ENCODE measurements at places on chromosomes 4 and X. TPM values are rescaled to one million over a fixed set of nuclear protein-coding genes. Genes with fewer than 3 reads are reported as not detected.

- no peaks in the 10 kb centered on the region for H3K27me3 ChIP-seq
- DNase-seq, result peak; percentile 62
- no peak overlapping the region for H3K27ac ChIP-seq
- no peaks in the 10 kb centered on the region for H3K36me3 ChIP-seq
Measured at GRCh38 chrX:120456973-120457372, 12.1 kb downstream of the LAMP2 start.

Gene MAGEC2
- not detected for total RNA-seq

DNA sequence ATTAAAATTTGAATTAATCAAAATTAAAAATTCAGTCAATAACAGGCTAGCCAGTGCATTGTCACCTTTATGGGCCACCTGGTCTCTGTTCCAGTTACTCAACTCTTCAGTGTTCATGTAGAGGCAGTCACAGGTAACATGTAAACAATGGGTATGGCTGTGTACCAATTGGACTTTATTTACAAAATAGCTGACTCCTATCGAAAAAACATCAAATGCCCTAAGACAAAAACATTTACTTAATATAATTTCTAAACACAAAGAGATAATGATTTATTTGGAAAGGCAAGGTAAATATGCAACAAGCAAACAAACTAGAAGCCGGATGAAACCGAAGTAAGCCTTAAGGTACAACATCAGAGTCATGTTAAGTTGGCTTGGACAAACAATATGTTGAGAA lies 8.8 kb downstream of the TMEM150C start:
- peaks cover 2% of the 10 kb centered on the region for H3K27me3 ChIP-seq
- H3K4me1 ChIP-seq, result no peaks in the 10 kb centered on the region
- H3K27ac ChIP-seq, result no peak overlapping the region
- no peak overlapping the region for H3K4me3 ChIP-seq

DNA sequence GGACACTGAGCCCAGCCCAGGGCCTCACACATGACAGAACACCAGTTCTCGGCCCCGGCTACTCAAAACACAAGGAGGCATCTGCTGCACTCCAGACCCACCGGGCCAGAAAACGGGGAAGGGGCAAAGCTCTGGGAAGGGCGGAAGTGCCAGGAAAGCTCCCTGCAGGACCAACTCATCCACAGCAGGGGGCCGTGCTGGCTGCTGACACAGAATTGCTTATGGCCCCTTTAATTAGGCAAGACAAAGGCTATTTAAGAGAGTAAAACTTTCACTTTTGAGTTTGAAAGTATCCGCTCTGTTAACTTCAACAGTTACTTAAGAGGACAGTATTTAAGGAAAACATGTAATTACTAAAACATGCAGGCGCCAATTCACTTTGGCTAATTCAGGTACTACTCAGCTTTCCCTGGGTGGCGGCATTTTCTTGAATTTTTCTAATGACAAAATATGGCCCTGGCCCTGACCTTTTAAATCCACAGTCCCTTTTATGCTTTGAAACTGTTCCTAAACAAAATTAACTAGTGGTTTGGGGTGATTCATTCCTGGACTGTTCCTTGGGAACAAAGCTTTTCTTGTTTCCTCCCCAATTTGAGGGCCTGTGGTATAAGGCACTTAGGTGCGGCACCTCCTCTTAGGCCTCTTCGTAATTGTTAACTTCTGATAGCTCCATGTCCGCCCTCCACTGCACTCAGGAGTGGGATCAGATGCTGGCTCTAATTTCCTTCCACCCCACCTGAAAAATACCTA lies 40.4 kb downstream of the NSG1 start:
- DNase-seq, result peak; percentile 33
- no peak overlapping the region for H3K4me3 ChIP-seq
- H3K27me3 ChIP-seq, result no peaks in the 10 kb centered on the region
- H3K36me3 ChIP-seq, result peaks cover 2% of the 10 kb centered on the region

Gene COL4A5
- total RNA-seq, result 57.1 TPM

DNA sequence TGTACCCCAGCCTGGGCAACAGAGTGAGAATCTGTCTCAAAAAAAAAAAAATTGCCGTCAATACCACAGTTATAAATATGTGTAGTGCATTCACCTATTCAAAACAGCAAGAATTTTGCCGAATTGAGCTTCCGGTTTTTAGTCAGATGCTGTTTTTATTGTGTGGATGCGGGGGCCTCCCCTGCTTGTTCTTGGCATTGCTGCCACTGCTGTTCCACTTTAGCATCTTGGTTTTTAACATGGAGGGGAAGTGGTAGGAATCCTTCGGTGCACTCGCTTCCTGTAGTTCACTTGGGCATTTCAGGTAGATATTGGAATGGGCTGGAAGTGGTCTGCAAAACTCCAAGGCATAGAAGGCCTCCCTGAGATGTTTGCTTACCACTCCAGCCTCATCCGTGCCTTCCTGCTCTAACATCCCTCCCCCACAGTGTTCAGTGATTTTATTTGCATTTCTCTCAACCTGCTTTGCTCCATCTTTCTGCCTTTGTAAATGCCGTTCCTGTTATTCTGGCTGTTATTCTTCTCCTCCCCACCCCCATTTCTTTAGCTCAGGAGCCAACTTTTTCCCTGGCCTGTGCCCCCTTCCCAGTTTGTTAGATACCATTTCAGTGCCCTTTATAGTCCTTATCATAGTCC lies 25.5 kb downstream of the MOB1B start:
- H3K27ac ChIP-seq, result no peak overlapping the region
- no peaks in the 10 kb centered on the region for H3K27me3 ChIP-seq
- H3K4me3 ChIP-seq, result no peak overlapping the region
- H3K4me1 ChIP-seq, result peaks cover 11% of the 10 kb centered on the region
- DNase-seq, result no peak
- H3K36me3 ChIP-seq, result no peaks in the 10 kb centered on the region

GRCh38 chr4:176814770-176815169 lies 22.0 kb upstream of the VEGFC start:
- peak overlapping the region; percentile 61 for H3K27ac ChIP-seq
- DNase-seq, result peak; percentile 95
- H3K4me1 ChIP-seq, result peaks cover 12% of the 10 kb centered on the region
- H3K36me3 ChIP-seq, result no peaks in the 10 kb centered on the region
- no peaks in the 10 kb centered on the region for H3K27me3 ChIP-seq

Gene CLDN22
- total RNA-seq, result not detected

Gene FGFBP2
- total RNA-seq, result not detected

- no peaks in the 10 kb centered on the region for H3K36me3 ChIP-seq
- DNase-seq, result no peak
- H3K27me3 ChIP-seq, result no peaks in the 10 kb centered on the region
- H3K27ac ChIP-seq, result no peak within 1 kb of the TSS
Measured at GRCh38 chrX:48683411-48683982, at the start of gene WAS. WAS (plus strand) TSS chrX:48683799; CDS start chrX:48683854, 55 bp downstream.

Gene SLC16A2
- 21.1 TPM for total RNA-seq

DNA sequence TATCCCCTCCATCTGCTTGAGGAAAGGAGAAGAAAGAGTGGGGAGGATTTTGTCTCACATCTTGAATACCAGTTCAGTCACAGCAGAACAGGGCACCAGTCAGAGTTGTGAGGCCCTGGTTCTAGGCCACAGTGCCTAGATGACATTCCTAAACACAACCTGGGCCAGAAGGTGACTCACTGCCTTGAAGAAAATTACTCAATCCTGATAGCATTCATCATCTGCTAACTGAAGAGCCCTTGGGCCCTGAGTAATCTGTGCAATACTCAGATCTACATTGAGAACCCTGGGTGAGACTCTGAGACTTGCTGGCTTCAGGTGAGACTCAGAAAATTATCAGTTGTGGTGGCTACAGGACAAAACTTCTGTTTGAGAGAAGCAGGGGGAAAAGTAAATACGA lies 20.5 kb upstream of the PRR32 start:
- no peaks in the 10 kb centered on the region for H3K27me3 ChIP-seq
- no peak overlapping the region for H3K27ac ChIP-seq
- no peak overlapping the region for H3K4me3 ChIP-seq
- no peaks in the 10 kb centered on the region for H3K4me1 ChIP-seq

Gene RAI2
- 0.50 TPM for total RNA-seq

GRCh38 chr4:141642063-141642462 lies 5.7 kb downstream of the IL15 start:
- peaks cover 30% of the 10 kb centered on the region for H3K4me1 ChIP-seq
- no peaks in the 10 kb centered on the region for H3K36me3 ChIP-seq
- H3K4me3 ChIP-seq, result no peak overlapping the region
- H3K27me3 ChIP-seq, result no peaks in the 10 kb centered on the region

GRCh38 chr4:57043347-57044251 lies 64.9 kb downstream of the POLR2B start:
- H3K4me3 ChIP-seq, result peak overlapping the region; percentile 18
- H3K27ac ChIP-seq, result peak overlapping the region; percentile 84

Gene SPP1
- total RNA-seq, result 217 TPM

GRCh38 chr4:57149833-57150232 lies 39.6 kb upstream of the IGFBP7 start:
- no peaks in the 10 kb centered on the region for H3K36me3 ChIP-seq
- no peak for DNase-seq
- no peaks in the 10 kb centered on the region for H3K27me3 ChIP-seq
- H3K4me3 ChIP-seq, result no peak overlapping the region
- no peak overlapping the region for H3K27ac ChIP-seq

DNA sequence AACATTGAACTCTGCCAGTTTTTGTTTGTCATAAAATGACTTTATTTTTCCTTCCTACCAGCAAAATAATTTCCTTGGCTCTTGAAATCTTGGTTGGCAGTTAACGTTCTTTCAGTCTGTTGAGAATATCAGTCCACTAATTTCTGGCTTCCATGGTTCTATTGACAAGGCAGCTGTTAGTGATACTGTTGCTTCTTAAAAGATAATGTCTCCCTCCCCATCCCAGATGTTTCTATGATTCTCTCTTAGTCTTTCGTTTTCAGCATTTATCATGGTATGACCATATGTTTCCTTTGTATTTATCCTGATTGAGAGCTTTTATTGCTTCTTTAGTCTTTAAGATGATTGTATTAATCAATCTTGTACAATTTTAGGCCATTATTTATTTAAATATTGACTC lies 81.1 kb upstream of the STK26 start:
- H3K36me3 ChIP-seq, result no peaks in the 10 kb centered on the region
- H3K4me3 ChIP-seq, result no peak overlapping the region
- DNase-seq, result no peak
- no peak overlapping the region for H3K27ac ChIP-seq
- no peaks in the 10 kb centered on the region for H3K4me1 ChIP-seq

- no peaks in the 10 kb centered on the region for H3K4me1 ChIP-seq
- H3K4me3 ChIP-seq, result no peak overlapping the region
- H3K36me3 ChIP-seq, result no peaks in the 10 kb centered on the region
- no peak for DNase-seq
- no peak overlapping the region for H3K27ac ChIP-seq
Measured at GRCh38 chr4:81599742-81600380, 128.2 kb upstream of the RASGEF1B start.

Gene PDZD4
- total RNA-seq, result 9.9 TPM

- no peaks in the 10 kb centered on the region for H3K27me3 ChIP-seq
- no peaks in the 10 kb centered on the region for H3K36me3 ChIP-seq
- no peak overlapping the region for H3K4me3 ChIP-seq
Measured at GRCh38 chr4:102862747-102863146, 6.0 kb upstream of the CISD2 start.

Gene DKK2
- total RNA-seq, result 2.1 TPM
